ENCODE measurements at places on chromosomes 13 and 19.

DNA sequence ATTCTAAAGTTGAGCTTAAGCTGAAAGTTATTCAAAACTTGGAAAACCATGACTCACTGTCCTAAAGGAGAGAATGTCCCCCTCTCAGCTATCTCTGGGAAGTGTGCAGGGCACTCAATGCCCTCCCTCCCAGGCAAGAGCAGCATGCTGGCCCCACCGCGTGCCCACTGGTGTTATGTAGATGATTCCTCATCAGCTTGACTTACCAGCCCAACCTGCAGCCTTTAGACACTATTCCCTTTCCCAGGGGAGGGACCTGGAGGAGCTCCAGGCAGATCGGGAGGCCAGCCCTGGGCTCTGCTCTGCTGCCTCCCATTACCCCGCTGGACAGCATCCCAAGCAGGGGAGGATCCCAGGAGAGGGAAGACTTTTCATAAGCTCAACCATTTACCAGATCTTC is 124.6 kb downstream of the FGF14 start:
- DNase-seq: no peak

GRCh38 chr13:112270951-112271350 is 105.2 kb upstream of the SPACA7 start:
- DNase-seq: no peak

GRCh38 chr13:94596575-94596971 is 621 bp upstream of the TGDS start:
- no peak for DNase-seq

DNA sequence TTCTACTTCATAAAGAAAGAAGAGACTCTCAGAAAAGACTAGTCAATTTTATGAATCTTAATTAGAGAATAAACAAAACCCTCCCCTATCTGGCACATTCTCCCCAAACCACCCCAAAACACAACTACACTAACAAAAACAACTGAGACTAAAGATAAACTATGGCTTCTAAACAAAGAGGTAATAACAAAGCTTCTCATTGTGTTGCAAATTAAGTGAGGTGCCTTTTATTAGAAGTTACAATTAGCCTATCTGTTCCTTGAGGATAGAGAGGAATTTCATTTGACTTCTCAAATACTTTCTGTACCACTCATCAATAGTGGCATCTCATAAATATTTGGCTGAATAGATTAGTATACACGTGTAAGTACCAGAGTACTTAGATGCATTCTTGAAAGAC is 1196.2 kb downstream of the PCDH9 start:
- no peak for DNase-seq

DNA sequence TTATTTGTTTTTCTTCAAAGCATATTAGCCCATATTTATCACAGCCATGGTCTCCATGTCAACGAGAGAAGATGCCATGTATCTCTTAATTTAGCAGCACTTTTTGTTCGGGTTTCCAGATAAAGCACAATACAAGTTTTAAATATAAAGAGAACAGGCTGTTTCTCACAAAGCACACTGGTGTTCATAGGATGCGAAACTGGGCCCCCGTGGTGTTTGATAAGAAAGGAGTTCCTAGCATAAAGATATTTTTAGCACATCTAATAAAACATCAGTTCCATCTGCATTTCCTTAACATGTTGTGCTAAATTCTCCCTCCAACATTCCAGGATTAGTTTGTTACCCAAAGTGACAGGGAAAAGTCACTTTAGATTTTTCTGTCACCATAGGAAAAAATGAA is 72.4 kb upstream of the EDNRB start:
- no peak for DNase-seq

- no peak for DNase-seq
Measured at GRCh38 chr13:113077566-113077952, 28.0 kb upstream of the F7 start.

All from stimulated activated CD4-positive, alpha-beta T cell treated with anti-CD3 and anti-CD28 coated beads, TNF-alpha, amount 100 ng/mL, for 4 hours (primary cell).